GM23248 (cell line): ENCODE measurements at places on chromosomes 5 and 9. TPM values are rescaled to one million over a fixed set of nuclear protein-coding genes. Genes with fewer than 3 reads are reported as not detected.

DNA sequence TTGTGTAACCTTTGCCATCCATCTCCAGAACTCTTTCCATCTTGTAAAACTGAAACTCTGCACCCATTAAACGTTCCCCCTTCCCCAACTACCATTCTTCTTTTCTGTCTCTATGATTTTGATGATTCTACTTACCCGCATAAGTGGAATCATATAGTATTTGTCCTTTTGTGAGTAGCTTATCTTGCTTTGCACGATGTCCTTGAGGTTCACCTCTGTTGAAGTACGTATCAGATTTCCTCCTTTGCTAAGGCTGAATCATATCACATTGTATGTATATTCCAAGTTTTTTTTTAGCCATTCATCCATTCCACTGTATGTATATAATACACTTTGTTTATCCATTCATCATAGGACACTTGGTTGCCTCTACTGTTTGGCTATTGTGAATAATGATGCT is 2.9 kb upstream of the RNF130 start:
- DNase-seq, result no peak

DNA sequence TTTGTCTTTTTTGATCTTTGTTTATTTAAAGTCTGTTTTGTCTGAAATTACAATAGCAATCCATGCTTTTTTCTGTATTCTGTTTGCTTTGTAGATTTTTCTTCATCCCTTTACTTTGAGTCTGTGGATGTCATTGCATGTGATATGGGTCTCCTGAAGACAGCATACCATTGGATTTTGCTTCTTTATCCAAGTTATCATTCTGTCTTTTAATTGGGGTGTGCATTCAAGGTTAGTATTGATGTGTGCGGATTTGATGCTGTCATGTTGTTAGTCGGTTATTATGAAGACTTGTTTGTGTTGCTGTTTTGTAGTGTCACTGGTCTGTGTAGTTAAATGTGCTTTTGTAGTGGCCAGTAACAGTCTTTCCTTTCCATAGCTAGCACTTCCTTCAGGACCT is 23.0 kb downstream of the POLK start:
- no peak for DNase-seq

- DNase-seq, result no peak
Measured at GRCh38 chr5:17443333-17444130, 54.5 kb upstream of the TAF11L2 start.

DNA sequence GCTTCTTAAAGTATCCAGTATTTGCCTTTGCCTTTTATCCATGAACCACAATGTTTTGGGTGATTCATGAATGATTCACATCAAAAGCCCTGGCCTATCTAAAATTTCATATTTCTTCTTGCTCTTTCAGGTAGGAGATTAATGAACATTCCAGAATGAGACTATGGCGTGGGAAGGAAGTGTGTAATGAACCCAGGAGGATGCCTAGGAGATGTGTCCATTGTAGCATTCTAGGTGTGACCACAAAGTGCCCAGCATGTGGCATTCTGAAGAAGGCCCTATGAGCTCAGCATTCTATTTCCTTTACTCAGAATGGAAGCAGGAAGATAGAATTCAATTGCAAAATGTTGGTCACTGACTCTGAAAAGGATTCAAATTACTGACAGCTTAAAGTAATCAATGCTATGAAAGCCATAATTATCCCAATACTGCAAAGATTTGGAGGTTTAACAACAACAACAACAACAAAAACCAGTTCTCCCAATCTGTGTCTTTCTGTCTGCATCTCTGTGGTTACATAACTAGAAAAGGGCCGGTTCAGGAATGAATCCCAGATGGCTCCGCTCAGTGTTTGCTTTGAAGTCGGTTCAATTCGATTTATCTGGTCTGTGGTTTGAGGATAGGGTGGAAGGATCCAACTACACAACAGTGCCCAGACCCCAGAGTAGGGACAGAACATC is 126.7 kb downstream of the FOXD1 start:
- peak; percentile 96 for DNase-seq

DNA sequence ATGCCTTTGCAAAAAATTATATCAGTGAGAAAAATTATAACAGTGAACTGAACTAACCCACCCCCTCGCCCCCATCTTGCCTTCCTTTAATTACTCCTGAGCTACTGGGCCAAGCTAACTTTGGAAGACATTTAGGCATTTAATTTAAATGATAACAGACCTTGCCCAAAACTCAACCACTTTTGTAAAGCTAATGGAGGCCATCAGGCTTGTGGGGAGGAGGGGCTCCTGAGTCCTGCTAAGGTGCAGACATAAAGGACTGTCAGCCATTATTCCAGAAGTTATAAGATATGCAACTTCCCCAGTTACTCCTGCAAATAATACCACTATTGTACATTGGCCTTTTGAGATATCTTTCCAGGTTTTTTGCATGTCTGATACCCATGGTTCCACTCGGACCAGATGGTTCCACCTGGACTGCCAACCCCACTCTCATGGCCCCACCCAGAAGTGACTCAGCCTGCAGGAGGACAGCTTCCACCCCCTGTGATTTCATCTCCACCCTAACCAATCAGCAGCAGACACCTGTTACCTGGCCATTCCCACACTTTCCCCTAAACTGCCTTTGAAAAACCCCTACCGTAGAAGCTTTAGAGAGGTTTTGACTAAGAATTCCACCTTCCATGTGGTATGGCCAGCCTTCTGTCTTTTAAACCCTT is 805.4 kb upstream of the CDH6 start:
- no peak for DNase-seq

DNA sequence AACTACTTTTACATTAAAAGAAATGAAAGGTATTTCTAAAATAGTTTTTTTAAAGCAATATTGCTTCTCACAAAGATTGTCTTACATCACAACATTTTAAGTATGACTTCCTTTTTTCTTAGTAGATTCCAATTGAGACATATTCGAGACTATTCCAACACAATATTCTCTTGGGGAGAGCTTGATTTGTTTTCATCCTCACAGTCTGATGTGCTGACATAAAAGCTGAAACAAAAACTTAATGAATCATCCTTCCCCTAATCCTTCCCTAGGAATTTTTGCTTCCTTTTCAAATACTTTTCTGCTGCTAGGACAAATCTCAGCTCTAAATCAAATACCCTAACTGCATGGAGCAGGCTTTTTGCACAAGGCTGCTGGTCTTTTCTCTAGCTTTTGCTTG is 245.8 kb upstream of the MAP3K1 start:
- peak; percentile 59 for DNase-seq

- no peak for DNase-seq
Measured at GRCh38 chr9:123165813-123166212, 102.6 kb downstream of the STRBP start.

- no peak for DNase-seq
Measured at GRCh38 chr5:179131321-179131835, 71.2 kb downstream of the ZNF354C start.

DNA sequence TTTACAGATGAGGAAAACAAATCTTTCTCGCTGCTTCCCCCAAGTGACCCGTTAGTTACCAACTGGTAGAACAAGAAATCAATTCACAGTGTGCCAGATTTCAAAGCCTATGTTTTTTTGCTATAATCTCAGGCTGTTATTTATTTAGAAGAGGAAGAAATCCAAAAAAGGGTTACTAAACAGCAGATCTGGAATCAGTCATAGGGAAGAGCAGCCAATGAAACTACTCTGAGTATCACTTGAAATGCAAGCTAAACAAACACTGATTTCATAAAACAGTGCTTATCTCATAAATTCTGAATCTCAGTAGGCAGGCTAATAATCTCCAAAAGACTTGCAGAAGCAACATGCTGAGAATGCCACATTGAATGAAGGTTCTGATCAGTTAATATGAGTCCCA is 829.5 kb upstream of the ACO1 start:
- no peak for DNase-seq

DNA sequence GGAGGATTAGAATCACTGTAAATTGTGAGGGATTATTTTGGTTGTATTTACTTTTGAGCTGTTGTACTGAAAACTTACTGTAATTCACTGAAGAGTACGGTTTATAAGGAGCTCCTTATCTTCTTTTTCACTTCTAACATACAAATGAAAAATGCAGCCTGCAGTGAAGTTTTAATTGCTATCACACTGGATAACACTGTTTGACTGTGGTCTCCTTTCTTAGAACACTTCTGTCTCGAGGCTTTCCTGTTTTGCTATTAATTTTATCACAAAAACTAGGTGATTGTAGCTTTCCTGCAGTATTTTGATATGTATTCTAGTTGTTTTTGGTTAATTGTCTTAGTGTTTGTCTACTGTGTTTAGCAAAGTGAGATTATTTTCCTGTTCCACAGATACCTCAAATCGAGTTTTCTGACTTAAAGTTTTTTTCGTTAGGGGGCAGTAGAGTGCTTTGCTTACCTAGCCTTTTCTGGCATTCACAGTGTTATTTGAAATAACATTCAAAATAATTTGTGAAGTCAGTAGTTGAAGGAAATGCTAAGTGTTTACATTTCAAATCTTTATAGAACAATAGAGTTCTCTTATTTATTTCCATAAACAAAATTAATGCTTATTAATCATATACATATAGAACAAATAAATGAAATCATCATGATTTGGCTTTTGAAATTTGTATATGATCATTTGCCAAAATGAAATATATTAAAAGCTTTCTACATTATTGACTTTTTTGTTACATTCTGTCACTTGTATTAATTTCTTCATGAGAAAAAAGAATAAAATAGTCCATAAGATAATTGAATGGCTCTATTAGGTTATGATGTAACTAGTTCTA is 52.9 kb downstream of the COMMD10 start:
- DNase-seq, result peak; percentile 71

DNA sequence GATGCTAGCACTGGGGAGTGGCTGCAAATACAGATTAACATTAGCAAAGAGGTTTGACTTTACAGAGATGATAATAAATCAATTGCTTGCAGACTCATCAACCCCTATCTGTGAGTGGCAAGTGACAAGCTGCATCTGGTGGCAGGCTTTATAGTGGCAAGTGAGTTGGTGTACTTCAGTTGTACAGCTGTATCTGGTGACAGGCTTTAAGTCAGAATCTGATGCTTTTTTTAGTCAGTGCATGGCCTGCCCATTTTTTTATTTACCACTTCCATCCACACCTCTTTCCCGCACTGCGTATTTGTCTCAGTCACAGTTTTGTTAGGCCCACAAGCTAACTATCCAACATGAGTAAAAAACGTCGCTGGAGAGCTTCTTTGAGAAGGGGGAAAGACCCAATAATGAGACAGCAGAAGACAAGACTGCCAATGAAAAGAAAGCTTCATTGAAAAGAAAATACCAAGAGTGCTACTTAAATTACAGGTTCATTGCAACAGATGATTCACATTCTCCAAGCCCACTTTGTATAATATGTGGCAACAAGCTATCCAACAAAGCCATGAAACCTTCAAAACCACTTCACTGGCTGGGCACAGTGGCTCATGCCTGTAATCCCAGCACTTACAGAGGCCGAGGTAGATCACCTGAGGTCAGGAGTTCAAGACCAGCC is 23.1 kb downstream of the ANP32B start:
- DNase-seq, result peak; percentile 13

GRCh38 chr9:20550326-20550725 is 72.0 kb downstream of the MLLT3 start:
- DNase-seq, result peak; percentile 9

DNA sequence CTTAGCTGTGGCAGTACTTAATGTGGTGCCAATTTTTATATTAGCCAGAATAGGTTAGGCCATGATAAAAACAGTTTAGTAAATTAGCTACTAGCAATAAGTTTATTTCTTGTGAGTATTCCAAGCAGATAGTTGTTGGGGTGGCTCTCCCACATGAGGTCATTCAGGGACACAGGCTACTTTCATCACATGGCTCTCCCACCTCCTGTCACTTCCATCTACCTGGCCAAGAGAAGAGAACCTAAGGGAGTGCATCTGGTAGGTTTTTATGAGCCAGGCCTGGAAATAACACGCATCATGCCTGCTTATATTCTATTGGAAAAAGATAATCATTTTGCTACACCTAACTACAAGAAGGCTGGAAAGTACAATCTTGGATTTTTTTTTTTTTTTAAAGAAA is 161.4 kb upstream of the CCNH start:
- DNase-seq, result no peak

DNA sequence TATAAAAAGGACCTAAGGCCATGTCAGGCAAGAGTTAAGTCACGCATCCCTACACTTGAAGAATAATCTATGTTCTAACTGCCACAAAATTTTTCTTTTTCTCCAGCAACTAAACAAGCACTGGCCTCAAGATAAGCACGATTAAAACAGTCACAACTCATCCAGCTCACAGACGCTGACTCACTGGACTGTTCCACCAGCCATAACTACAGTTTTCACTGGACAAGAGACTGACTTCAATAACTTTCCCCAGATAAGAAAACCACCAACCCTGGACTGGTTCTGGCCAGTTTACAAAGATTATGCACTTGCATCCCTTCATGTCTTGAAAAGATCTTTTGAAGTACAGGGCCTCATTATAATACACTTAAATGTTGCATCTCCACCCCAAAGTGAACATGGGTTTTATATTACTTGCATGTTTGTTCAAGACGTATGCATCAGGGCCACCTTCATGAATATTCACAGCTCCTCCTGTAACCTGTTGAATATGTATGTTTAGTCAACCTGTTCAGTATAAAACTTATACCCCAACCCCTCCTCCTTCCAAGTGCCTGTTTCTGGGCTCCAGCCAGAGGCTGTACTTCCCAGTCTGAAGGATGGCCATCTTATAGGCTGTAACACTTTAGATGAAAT is 129.3 kb upstream of the EPB41L4A start:
- peak; percentile 79 for DNase-seq

DNA sequence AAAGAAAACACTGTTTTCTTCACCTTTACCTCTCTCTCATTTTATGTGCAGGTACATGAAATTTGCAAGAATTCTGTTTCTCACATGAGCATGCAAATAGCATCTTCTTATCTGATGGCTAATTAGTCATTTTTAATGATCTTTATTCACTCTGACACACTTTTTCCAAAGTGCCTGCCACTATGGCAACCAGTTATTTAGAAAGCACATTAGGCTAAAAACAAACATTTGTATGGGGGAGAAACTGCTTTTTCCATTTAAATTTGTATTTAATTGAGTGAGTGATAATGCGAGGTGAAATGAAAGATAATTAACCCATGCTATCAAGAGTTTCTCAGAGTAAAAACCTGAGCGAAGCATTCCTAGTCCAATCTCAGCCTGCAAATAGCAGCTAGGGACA is 365.0 kb downstream of the MAT2B start:
- DNase-seq, result no peak

GRCh38 chr9:123418052-123418430 is 62.0 kb downstream of the CRB2 start:
- DNase-seq, result no peak

Gene TRPM6
- total RNA-seq, result not detected in 2 replicates

Gene MOB3B
- not detected in 2 replicates for total RNA-seq

Gene GKAP1
- not detected in 2 replicates for total RNA-seq

Gene SLC27A6
- total RNA-seq, result 0.32 TPM in 1 of 2 replicates, not detected in the other

Gene ZNF618
- 2.3 and 3.9 TPM in 2 replicates for total RNA-seq

Gene GTF3C5
- 33.6 and 40.1 TPM in 2 replicates for total RNA-seq

Gene ERAP2
- total RNA-seq, result 0.38 and 1.8 TPM in 2 replicates

Gene FRRS1L
- under 0.01 TPM in 1 of 2 replicates, not detected in the other for total RNA-seq
